ENCODE measurements at places on chromosomes 7 and 10.

GRCh38 chr10:31064348-31064747 lies 32.7 kb upstream of the ZNF438 start:
- peak; percentile 45 for DNase-seq

DNA sequence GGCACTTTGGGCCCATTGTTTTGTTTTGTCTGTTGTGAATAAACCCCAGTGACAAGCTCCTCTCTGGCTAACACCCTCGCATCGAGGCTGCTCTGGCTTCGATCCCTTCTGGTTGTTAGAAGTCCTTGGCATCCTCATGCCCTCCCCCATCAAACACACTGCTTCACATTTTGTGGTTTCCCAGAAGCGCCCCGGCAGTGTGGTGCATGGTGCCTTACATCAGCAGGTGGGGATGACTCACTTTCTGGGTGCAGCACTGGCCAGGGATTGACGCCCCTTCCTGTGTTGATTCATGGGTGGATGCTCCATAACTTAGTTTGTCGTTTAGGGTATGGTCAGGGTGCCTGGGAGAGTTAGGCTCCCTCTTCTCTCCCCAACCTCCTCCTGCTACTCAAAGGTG lies 51.4 kb downstream of the PLPP4 start:
- DNase-seq, result peak; percentile 59

DNA sequence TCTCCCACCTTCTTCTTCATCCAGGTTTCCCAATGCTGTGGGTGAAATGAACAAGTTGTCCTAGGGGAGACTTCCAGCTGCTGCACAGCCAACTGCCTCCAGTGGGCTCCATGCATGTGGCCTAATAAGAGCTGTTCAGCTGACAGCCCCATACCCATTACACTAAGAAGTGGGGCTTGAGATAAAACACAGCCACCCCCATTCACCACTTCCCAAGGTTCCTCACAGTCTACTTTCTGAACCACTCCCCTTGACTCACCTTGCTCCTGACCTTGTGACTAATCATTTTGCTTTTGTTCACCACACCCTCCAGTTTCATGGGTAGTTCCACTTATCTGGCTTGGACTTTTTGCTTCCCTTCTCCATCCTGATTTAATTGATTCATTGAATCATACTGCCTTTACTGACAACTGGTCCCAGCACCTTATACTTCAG lies 119.3 kb downstream of the CABCOCO1 start:
- no peak for DNase-seq

- no peak for DNase-seq
Observed at GRCh38 chr10:70145666-70146488, 623 bp downstream of the TYSND1 start.

- no peak for DNase-seq
Observed at GRCh38 chr7:16348251-16348650, 73.1 kb downstream of the CRPPA start.

GRCh38 chr10:60576130-60577069 lies 186.7 kb upstream of the ANK3 start:
- no peak for DNase-seq

GRCh38 chr10:79077488-79078173 lies 8.9 kb downstream of the ZMIZ1 start:
- no peak for DNase-seq

DNA sequence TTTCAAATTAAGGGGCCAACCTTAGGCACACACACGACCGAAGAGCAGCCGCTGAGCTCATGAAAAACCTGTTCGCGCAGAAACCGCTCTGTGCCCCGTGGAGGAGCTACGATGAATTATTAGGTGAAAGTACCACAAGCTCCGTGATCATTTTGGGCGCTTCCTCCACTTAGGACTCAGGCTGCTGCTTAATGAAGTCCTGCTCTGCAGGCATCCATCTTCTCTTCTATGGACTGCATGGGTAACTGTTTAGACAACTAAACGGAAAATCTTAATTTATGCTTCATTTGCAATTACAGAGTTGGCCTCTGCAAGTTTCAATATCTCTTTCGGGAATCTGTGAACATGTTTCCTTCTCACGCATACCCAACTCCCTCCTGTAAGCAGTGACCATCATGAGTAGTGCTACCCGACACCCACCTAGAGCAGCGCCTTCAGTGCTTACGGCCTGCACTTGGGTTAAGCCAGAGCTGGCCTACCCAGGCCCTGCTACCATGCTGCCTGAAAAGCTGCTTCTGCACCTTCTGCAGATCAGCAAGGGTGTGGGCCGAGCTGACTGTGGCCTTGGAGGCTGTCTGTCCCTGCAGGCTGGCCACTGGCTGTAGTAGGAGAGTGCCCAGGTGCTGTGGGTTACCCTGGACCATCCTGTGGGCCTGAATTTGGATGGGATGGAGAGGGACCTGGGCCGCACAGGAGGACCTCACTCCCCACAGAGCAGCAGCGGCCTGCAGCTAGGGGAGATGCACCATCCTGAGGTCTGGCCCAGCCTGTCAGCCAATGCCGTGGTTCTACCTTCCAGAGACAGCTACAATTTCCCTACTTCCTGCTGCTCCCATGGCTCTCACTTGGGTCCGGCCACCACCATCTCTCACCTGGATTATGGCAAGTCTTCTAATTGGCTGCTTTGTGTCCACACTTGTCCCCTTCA lies 36.0 kb downstream of the GNA12 start:
- DNase-seq, result no peak

DNA sequence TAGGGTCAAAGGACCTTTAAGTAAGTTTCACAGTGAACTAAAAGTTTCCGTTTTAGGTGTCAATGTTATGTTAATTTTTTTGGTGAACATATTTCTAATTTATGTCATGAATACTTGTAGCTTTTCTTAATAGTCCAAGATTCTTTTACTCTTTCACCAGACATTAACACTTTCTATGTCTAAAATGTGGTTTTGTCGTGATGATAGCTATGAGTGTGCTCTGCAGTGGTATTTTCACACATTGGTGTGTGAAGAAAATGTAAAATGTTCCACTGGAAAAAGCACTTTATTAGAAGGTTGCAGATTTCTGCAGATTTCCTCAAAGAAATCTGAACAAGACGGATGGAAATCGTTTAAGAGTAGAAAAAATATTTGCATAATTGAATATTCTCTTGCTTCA lies 561.0 kb upstream of the ANKRD30A start:
- no peak for DNase-seq

DNA sequence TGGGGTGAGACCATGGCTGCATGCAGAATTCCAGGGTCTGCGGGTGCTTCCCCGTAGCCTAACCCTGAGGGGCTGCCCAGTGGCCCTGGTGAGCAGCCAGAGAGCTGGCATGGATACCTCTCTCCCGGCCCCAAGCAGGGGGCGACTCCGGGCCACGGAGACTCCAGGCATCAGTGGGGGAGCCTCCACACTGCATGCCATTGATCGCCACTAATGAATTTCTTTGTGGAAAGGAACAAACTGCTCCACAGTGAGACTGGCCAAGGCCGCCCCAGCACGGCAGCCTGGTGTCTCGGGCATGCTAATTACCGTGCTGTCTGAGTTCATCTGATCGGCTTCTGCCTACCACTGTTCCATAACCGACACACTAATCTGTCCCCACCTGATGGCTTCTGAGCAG lies 184.4 kb downstream of the GRID1 start:
- DNase-seq, result no peak

DNA sequence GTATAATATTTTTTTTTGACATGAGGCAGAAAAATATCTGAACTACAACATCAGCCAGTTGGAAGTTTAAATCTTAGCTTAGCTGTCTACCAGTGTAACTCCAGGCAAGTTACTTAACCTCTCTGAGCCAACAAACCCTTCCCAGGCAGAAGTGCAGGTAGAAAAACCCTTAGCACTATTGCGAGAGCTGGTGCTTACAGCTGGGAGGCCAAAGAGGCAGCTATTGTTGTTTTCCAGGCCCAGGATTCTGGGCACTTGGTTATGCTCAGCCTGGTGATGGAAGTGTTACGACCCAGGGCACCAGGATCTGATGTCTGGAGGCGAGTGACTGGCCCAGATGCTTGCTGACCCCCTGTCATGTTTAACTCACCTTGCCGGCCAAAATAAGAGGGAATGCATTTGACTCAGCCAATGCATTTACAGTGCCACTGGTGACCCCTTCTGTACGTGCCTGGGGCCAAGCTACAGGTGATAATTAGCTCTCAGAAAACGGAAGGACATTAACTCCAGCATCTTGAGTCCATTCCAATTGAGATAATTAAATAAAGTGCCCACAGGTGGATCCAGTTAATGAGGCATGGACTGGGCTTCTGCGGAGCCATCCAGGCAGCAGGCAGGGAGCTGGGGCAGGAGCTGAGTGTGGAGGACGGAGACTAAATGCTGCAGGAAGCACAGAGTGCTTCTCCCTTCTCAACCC lies 126.5 kb upstream of the HABP2 start:
- no peak for DNase-seq
